Activated CD8-positive, alpha-beta T cell treated with anti-CD3 and anti-CD28 coated beads, Interleukin-2, amount 10 ng/mL, durations not matched to agents 7 days and 5 days (primary cell): ENCODE measurements at places on chromosomes 2 and 18. TPM values are rescaled to one million over a fixed set of nuclear protein-coding genes. Genes with fewer than 3 reads are reported as not detected.
A peak's percentile ranks its signal among the peaks of the same experiment; 100 is the strongest.

The NPPC gene
- total RNA-seq = 1.4 TPM

The OSR1 gene
- total RNA-seq = not detected

The TOGARAM2 gene
- 10.0 TPM for total RNA-seq

The G6PC2 gene
- not detected for total RNA-seq

The DSG1 gene
- total RNA-seq = not detected

DNA sequence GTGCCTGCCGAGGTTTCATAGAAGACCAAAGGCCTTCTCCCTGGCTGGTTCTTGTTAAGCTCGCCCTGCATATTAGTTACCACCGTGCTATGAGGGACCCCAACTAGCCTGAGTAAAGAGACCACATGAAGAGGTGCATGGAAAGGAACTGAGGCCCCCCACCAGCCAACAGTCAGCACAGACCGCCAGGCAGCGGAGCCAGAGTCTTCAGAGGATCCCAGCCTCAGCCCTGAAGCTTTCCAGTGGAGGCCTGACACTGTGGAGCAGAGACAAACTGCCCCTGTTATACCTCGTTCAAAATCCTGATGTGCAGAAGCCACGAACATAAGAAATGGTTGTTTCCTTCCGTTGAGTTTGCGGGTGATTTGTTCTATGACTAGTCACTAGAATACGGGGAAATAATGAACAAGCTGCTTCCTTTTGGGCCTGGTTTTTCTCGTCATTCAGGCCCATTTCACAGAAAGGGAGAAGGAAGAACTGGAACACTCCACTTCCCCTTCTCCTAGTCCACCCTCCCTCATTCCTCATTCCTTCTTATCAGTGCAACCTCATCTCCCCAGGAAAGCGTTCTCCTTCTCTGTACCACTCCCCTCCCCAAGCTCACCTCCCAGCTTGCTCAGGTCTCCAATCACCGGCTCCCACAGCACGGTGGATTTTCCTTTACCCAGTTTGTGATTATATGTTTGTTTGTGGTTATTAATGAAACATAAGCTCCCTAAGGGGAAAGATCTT is 3.0 kb upstream of the GLI2 start:
- H3K36me3 ChIP-seq = no peaks in the 10 kb centered on the region
- no peak overlapping the region for H3K4me3 ChIP-seq
- DNase-seq = peak; percentile 33
- H3K27ac ChIP-seq = peak overlapping the region; percentile 64
- H3K27me3 ChIP-seq = peaks cover 33% of the 10 kb centered on the region

- peaks cover 26% of the 10 kb centered on the region for H3K27me3 ChIP-seq
- H3K36me3 ChIP-seq = peaks cover 13% of the 10 kb centered on the region
- no peak overlapping the region for H3K4me3 ChIP-seq
- H3K4me1 ChIP-seq = peaks cover 2% of the 10 kb centered on the region
- no peak for DNase-seq
Observed at GRCh38 chr2:96514521-96514920, 9.4 kb upstream of the NEURL3 start.

DNA sequence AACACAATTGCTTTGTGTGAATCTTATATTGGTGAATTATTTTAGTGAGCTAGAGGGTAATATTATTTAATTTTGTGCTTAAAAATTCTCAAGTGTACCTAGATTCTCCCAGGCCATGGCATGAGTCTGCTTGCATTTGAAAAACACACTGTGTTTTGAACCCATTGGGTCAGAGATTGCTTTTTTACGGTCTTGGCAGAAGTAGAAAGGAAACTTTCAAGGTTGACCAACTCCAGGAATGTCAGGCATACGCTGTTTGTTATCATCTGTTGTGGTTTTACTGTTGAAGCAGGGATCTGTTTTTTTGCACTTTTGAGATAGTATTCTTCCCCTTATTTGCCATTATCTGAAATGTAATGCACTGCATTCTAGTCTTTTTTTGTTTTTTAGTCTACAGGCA is 377.4 kb downstream of the RPRM start:
- no peaks in the 10 kb centered on the region for H3K36me3 ChIP-seq
- no peak for DNase-seq
- no peaks in the 10 kb centered on the region for H3K4me1 ChIP-seq
- no peak overlapping the region for H3K4me3 ChIP-seq
- no peak overlapping the region for H3K27ac ChIP-seq

GRCh38 chr2:240213226-240213475 is 72.7 kb upstream of the OTOS start:
- H3K36me3 ChIP-seq = no peaks in the 10 kb centered on the region
- H3K27me3 ChIP-seq = no peaks in the 10 kb centered on the region
- H3K4me3 ChIP-seq = no peak overlapping the region
- no peak for DNase-seq
- H3K4me1 ChIP-seq = no peaks in the 10 kb centered on the region

DNA sequence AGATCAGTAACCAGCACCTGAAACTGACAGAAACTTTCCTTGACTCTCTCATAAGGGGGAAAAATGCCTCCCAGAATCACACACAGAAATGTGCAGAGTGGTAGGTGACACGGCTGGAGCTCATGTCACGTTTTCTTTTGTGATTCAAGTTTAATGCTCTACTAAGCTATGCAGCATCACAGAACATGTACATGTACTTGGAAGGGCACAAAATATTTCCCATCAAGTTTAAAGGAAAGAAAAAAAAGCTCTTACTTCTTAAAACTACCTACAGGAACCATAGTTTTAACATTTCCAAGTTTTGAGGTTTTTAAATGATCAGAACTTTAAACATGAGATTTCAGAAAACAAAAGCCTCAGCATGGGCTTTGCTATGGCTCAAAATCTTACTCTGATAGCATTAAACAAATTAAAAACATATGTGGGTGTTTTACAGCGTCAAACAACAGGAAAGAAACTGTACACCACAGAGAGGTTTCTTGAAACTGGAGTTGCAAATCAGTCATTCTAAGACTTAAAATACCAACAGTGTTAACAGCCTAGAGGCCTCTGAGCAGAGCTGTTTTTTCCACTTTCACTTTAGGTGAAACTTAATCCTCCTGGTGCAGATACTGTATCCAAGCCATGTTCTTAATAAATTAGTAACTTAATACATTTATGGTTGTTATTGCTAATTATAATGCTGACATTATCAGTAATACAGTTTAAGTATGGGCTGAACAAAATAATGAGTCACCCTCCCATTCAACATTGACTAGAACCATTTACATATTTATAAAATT is 30.1 kb downstream of the MBP start:
- H3K27ac ChIP-seq = peak overlapping the region; percentile 96
- H3K4me3 ChIP-seq = peak overlapping the region; percentile 71
- peak; percentile 52 for DNase-seq
- H3K36me3 ChIP-seq = peaks cover 87% of the 10 kb centered on the region
- no peaks in the 10 kb centered on the region for H3K27me3 ChIP-seq

GRCh38 chr2:207766041-207766551 is 3.6 kb downstream of the FZD5 start:
- no peak overlapping the region for H3K27ac ChIP-seq
- peaks cover 49% of the 10 kb centered on the region for H3K27me3 ChIP-seq
- DNase-seq = no peak

GRCh38 chr2:15625344-15626036 is 33.8 kb downstream of the DDX1 start:
- H3K27me3 ChIP-seq = no peaks in the 10 kb centered on the region
- H3K27ac ChIP-seq = no peak overlapping the region
- H3K36me3 ChIP-seq = peaks cover 62% of the 10 kb centered on the region
- no peak for DNase-seq
- H3K4me1 ChIP-seq = no peaks in the 10 kb centered on the region

DNA sequence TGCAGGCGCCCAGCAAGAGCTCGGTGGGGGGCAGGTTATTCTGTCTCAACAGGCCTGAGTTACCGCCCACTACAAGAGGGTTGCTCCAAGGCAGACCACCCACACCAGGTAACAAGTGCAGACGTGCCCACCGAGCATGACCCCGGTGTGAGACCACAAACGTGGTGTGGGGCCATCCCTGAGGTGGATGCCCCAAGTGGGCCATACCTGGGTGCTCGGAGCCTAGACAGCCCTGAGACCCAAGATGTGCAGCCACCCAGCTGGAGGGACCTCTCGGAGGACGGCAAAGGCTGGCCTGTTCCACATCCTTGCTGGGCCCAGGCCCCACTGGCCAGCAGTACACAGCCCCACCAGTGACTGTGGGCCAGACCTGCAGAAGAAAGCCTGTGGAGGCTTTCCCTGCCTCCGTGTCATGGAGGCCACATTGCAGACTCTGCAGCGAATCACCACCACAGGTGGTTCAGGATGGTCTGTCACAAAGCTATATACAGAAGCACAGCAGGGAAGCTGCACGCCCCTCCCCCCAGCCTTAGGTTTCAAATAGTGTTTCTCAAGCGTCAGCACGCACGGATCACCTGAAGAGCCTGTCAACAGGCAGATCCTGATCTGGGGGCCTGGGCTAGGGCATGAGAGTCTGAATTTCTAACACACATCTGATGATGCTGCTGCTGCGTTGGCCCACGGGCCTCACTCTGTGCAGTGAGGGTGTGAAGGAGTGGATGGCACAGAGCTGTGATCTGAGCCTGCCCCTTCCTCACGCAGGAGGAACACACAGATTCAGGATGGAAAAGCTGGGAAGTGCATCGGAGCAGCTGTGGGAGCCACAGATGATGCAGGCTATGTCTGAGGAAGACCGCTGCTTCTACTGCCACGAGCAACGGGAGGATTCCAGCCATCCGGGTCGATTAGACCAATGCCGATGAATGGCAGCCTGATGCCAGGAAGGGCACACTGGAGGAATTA is 96.8 kb downstream of the UXS1 start:
- peaks cover 72% of the 10 kb centered on the region for H3K36me3 ChIP-seq
- peak overlapping the region; percentile 89 for H3K27ac ChIP-seq
- H3K4me1 ChIP-seq = peaks cover 62% of the 10 kb centered on the region
- H3K4me3 ChIP-seq = peak overlapping the region; percentile 69
- no peaks in the 10 kb centered on the region for H3K27me3 ChIP-seq
- no peak for DNase-seq

DNA sequence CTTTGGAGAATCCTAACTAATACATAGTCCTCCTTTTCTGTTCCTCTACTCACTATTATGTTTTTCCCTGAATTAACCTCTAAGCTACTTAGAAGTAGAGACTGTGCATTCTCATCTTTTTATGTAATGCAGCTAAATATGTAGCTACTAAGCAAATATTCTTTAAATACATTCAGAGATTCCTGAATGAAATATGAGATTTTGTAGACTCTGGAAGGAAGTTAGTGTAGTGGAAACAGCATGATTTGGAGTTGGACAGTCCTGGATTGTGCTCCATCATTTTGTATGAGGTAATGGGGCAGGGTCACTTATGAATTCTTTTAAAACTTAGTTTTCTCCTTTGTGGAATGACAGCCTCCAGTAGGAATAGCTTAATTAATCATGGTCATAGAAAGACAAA is 24.7 kb upstream of the NT5C1B start:
- no peak overlapping the region for H3K27ac ChIP-seq
- no peaks in the 10 kb centered on the region for H3K27me3 ChIP-seq
- H3K4me1 ChIP-seq = no peaks in the 10 kb centered on the region
- DNase-seq = no peak

DNA sequence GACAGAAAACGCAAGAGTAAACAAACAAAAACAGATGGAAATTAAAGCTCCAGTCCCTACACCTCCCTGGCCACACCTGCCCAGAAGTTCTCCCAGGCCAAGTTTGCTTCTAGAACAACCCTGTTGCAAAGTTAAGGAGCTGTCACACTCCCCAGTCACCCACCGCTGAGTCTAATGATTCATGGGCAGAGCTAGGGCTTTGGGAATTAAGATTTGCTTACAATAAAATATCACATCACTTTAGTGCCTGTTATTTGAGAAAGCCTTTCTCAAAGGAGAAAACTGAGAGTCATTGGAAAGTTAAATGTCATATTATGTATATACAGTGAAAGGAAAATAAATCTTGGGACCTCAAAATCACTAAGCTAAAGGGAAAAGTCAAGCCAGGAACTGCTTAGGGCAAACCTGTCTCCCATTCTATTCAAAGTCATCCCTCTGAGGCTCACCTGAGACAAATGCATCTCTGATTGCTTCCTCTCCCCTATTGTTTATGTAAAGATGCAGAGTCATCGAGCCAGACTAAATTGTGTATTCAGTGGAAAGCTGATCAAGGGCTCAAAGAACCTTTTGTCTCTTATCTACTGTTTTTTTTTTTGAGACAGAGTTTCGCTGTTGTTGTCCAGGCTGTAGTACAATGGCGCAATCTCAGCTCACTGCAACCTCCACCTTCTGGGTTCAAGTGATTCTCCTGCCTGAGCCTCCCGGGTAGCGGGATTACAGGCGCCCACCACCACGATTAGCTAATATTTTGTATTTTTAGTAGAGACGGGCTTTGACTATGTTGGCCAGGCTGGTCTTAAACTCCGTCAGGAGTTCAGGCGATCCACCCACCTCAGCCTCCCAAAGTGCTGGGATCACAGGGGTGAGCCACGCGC is 2.8 kb downstream of the CRYGB start:
- no peak for DNase-seq
- H3K27ac ChIP-seq = no peak overlapping the region
- no peak overlapping the region for H3K4me3 ChIP-seq
- H3K36me3 ChIP-seq = no peaks in the 10 kb centered on the region
- no peaks in the 10 kb centered on the region for H3K4me1 ChIP-seq

DNA sequence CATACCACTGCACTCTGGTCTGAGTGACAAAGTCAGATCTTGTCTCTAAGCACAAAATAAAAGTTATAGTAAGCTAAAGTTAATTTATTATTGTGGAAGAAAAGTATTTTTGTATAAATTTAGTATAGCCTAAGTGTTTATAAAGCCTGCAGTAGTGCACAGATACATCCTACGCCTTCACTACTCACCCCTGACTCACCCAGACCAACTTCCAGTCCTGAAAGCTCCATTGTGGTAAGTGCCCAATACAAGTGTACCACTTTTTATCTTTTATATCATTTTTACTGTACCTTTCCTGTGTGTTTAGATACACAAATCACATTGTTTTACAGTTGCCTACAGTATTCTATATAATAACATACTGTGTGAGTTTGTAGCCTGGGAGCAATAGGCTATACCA is 57.5 kb downstream of the UBE2E3 start:
- no peaks in the 10 kb centered on the region for H3K36me3 ChIP-seq
- peaks cover 17% of the 10 kb centered on the region for H3K4me1 ChIP-seq
- DNase-seq = no peak
- no peaks in the 10 kb centered on the region for H3K27me3 ChIP-seq

GRCh38 chr2:189841019-189841418 is 56.8 kb downstream of the PMS1 start:
- DNase-seq = no peak
- no peaks in the 10 kb centered on the region for H3K27me3 ChIP-seq
- peaks cover 20% of the 10 kb centered on the region for H3K36me3 ChIP-seq
- H3K4me1 ChIP-seq = no peaks in the 10 kb centered on the region

DNA sequence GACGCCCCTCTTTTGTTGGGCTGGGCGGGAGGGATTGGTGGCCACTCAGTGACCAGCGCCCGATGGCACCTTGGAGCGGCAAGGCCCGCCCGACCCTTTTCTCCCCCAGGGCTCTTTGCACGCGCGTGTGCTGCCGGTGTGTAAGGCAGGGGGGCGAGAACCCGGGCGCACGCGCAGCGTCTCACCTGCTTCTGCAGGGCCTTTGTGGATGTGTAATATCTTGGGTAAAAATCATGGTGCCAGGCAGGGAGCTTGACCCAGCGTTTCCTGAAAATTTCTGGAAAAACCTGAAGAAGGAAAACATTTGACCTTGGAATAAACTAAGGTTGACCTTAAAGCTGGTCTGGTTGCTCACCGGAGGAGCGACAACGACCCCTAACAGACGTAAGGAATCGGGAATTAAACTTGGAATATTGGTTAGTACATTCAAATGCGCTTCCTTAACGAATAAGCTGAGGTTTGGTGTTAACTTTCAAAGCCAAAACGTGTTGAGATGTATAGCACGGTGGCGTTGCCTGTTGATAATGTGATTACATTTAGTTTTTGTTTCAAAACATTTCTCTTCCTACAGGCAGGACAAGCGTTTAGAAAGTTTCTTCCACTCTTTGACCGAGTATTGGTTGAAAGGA is 438 bp downstream of the HSPE1 start:
- H3K27me3 ChIP-seq = no peaks in the 10 kb centered on the region
- peak overlapping the region; percentile 98 for H3K27ac ChIP-seq
- DNase-seq = no peak
- H3K4me3 ChIP-seq = peak overlapping the region; percentile 98
